Panc1 (cell line): ENCODE measurements at places on chromosomes 16 and 17. TPM values are rescaled to one million over a fixed set of nuclear protein-coding genes. Genes with fewer than 3 reads are reported as not detected.

Gene FN3K
- 34.8 TPM for total RNA-seq

DNA sequence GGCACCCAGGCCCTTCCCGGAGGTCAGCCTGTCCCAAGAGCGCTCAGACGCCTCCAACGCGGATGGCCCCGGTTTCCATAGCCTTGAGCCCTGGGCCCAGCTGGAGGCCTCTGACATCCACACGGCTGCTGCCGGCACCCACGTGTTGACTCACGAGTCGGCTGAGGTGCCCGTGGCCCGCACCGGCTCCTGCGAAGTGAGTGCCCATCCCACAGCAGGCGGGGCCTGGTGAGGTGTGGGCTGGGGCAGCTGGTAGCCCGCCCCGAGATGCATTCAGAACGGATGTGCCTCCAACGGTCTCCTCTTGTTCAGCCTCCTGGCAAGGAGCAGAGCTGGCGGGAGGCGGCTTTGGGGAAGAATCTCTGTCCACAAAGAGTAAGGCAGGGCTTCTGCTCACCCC is 2.7 kb downstream of the WDR90 start:
- no peak for DNase-seq

DNA sequence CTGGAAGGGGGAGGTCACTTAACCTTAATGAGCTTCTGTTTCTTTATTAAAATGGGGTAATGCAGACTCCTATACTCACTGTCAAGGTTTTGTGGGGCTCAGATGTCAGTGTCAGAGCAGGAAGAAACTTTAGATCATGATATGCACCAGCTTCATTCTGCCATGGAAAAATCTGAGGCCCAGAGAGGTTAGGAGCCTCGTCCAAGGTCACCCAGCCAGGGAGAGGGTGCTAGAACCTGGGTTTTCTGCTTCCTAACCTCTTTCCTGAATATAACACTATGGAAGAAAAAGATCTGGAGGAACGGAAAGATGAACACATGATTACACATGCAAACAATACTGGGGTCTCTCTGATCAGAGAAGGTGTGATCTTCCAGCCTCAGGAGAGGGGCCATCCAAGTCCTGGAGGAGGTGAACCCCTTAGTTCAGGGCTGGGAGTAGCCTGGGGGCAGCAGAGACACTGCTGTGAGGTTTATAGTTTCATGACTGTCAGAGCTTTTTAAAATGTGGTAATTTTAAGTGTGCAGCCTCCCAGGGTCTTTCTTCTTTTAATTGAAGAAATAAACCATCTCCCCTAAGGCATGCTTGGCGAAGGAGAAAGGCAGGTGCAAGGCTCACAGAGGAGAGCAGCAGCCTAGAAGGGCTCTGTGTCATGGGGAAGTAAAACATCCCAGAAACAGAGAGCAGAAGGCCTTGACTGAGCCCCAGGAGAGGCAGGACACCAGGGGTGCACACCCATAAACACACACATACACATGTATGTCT is 10.2 kb upstream of the MEOX1 start:
- DNase-seq, result no peak

DNA sequence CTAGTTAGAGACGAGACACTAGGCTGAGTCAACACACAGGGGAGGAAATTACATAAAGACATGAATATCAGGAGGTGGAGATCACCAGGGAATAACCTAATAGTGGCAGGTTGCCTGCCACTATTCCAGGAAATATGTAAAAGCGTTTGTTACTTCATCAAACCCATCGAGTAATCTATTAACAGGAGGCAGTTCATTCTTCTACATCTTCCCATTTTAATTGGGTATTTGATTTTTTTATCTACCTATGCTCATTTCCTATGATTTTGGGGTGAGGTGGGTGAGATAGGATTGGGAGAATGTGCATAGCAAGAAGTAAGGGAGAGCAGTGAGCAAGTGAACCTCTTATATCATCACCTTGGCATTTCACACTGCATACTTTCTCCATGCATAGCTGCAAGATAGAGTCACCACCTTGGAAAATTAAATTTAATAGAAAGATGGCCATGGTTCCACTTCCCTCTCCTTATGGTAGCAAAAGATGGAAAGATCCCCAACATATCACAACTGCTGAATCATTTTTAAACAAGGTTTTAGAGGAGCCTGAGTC is 312.2 kb downstream of the TMEM114 start:
- DNase-seq, result no peak

Gene FADS6
- not detected for total RNA-seq

DNA sequence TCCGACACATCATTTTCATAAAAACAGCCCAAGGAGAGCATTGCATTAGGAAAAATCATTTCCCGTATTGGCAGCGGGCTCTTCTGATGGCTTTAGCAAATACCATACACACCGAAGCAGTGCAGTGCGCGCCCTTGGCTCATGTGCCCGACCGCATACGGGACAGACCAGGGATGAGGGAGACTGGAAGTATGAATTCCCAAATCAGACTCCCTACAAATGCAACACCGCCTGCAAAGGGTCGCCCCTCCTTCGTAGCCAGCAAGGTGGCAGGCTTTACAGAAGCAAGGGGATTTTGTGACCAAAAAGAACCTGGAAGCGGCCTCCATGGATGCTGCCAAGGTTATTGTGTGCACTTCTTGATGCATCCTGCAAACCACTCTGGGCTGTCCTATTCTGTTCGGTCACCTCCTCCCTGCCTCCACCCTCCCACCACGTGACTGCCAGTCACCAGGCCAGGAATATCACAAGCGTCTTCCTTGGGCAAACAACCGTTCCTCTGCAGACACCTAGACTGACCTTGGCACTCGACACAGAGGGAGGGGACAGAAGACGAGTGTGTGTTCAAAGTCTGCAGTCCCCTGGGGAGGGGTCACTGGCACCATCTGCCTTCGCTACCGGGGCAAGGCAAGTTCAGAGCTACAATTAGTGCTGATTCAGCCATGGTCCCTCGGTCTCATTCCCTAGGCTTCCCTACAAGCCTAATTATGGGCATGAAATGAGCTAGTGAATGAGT is 460.4 kb downstream of the SLC39A11 start:
- DNase-seq, result no peak

GRCh38 chr17:82665891-82666290 is 17.6 kb upstream of the WDR45B start:
- no peak for DNase-seq

Gene SRL
- total RNA-seq, result not detected

GRCh38 chr17:1050996-1051925 is 54.3 kb downstream of the TIMM22 start:
- DNase-seq, result no peak

GRCh38 chr16:85916141-85916890 is 17.4 kb downstream of the IRF8 start:
- no peak for DNase-seq
